Neural progenitor cell (in vitro differentiated cells): ENCODE measurements at places on chromosomes 7 and 10.
A peak's percentile ranks its signal among the peaks of the same experiment; 100 is the strongest.

GRCh38 chr10:98646998-98647917, 200.5 kb upstream of the HPS1 start:
- peak; percentile 85 for DNase-seq
- no peaks in the 10 kb centered on the region for H3K27me3 ChIP-seq
- no peaks in the 10 kb centered on the region for H3K36me3 ChIP-seq
- H3K27ac ChIP-seq = peak overlapping the region; percentile 84
- H3K4me1 ChIP-seq = peaks cover 50% of the 10 kb centered on the region

DNA sequence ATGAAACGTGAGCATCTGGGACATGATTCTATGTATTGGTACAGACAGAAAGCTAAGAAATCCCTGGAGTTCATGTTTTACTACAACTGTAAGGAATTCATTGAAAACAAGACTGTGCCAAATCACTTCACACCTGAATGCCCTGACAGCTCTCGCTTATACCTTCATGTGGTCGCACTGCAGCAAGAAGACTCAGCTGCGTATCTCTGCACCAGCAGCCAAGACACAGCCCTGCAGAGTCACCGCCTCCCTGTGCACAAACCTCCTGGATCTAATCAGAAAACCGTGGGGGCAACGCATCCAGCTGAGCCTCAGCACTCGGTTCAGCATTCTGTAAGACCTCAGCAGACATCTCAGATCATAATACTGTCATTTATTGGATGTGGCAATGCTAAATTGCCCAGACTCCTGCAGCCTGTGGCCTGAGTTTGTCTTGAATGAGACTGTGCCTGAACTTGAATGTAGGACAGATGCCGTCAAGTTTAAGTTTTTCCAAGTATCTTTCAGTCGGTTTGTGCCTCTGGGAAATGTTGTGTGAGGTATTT, 41.5 kb upstream of the PRSS58 start:
- no peaks in the 10 kb centered on the region for H3K27me3 ChIP-seq
- H3K4me1 ChIP-seq = no peaks in the 10 kb centered on the region
- no peak for DNase-seq

DNA sequence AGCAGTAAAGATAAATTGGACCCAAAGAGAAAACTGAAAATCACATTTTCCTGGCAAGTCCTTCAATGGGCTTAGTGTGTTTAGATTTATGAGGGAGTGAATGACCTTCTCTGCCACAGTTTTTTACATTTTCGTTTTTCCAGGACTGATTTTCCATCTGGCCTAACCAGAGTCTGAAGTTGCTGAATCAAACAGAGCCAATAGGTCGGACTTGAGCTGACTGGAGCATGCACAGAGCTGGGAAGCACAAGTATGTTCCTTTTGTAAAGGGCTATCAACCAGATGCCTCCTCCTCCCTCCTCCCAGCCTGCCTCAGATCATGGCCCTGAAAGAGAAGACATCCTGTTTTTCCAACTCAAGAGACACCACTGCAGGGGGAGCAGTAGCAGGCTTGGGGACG, 126.0 kb upstream of the ANKRD1 start:
- H3K4me1 ChIP-seq = peaks cover 23% of the 10 kb centered on the region
- no peaks in the 10 kb centered on the region for H3K36me3 ChIP-seq
- no peak overlapping the region for H3K4me3 ChIP-seq
- no peak for DNase-seq
- no peaks in the 10 kb centered on the region for H3K27me3 ChIP-seq

GRCh38 chr7:127886248-127886647, 145.0 kb downstream of the LRRC4 start:
- H3K36me3 ChIP-seq = no peaks in the 10 kb centered on the region
- no peaks in the 10 kb centered on the region for H3K27me3 ChIP-seq
- H3K4me1 ChIP-seq = peaks cover 41% of the 10 kb centered on the region
- H3K4me3 ChIP-seq = no peak overlapping the region

DNA sequence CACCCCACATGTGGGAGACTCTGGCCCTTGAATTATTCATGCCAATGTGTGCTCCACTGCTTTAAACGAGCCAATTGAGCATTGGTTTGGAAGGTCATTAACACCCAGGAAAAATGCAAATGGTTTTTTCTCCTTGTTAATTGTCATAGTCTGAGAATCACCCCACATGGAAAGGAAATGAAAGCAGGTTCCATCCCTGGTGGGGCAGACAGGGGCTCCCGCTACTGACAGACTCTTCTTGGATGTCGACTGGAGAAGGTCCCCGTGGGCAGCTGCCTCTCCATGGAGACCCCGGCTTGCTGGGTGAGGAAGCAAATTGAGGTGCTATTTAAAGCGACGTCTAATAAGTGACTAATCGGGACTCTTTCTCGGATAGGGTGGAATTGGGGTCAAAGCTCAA, 32.0 kb upstream of the EN2 start:
- H3K36me3 ChIP-seq = no peaks in the 10 kb centered on the region
- H3K4me3 ChIP-seq = no peak overlapping the region
- H3K4me1 ChIP-seq = no peaks in the 10 kb centered on the region
- H3K27ac ChIP-seq = no peak overlapping the region
- DNase-seq = no peak
- H3K27me3 ChIP-seq = peaks cover 71% of the 10 kb centered on the region

GRCh38 chr7:77549106-77549870, 12.2 kb downstream of the PTPN12 start:
- no peak overlapping the region for H3K4me3 ChIP-seq
- H3K27ac ChIP-seq = peak overlapping the region; percentile 10
- H3K36me3 ChIP-seq = no peaks in the 10 kb centered on the region
- no peak for DNase-seq
- no peaks in the 10 kb centered on the region for H3K27me3 ChIP-seq

- no peak for DNase-seq
- H3K4me1 ChIP-seq = peaks cover 26% of the 10 kb centered on the region
- H3K27me3 ChIP-seq = peaks cover 57% of the 10 kb centered on the region
- H3K4me3 ChIP-seq = no peak overlapping the region
These were observed 2.0 kb downstream of the RARRES2 start for GRCh38 chr7:150339409-150339809.

- H3K4me1 ChIP-seq = no peaks in the 10 kb centered on the region
- no peaks in the 10 kb centered on the region for H3K36me3 ChIP-seq
These were observed 15.2 kb upstream of the WNT2 start for GRCh38 chr7:117338020-117338419.

- H3K4me3 ChIP-seq = no peak overlapping the region
- H3K4me1 ChIP-seq = no peaks in the 10 kb centered on the region
- no peaks in the 10 kb centered on the region for H3K36me3 ChIP-seq
These were observed 69.4 kb downstream of the ARL4A start for GRCh38 chr7:12756821-12757220.

DNA sequence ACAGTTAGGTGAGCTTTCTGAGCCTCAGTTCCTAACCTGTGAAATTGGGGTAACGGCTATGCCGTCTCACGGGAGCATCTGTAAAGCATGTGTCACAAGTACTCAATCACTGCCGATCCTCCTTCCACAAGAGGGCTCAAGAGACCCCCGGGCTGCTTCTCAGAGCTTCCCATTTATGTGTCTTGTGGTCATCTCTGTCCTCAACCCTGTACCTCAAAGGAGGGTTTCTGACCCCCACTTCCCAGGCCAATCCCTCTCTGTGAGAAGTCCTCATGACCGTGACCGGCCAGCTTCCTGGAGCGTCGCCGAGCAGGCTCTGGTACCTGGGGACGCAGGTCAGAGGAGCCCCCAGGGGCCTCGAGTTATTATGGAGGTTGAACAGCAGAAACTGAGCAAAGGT, 510 bp upstream of the TRPV5 start:
- no peak overlapping the region for H3K27ac ChIP-seq
- H3K4me1 ChIP-seq = no peaks in the 10 kb centered on the region
- no peaks in the 10 kb centered on the region for H3K36me3 ChIP-seq
- no peak for DNase-seq
- no peaks in the 10 kb centered on the region for H3K27me3 ChIP-seq
- H3K4me3 ChIP-seq = no peak overlapping the region

- no peaks in the 10 kb centered on the region for H3K27me3 ChIP-seq
- H3K4me3 ChIP-seq = no peak overlapping the region
- H3K27ac ChIP-seq = no peak overlapping the region
These were observed 126.5 kb downstream of the SH2D4B start for GRCh38 chr10:80664071-80664680.

GRCh38 chr10:101512738-101513137, 75.3 kb downstream of the POLL start:
- no peak overlapping the region for H3K27ac ChIP-seq
- DNase-seq = no peak
- H3K4me1 ChIP-seq = no peaks in the 10 kb centered on the region
- H3K27me3 ChIP-seq = no peaks in the 10 kb centered on the region
- no peak overlapping the region for H3K4me3 ChIP-seq

GRCh38 chr10:113550365-113550764, 2.5 kb upstream of the HABP2 start:
- H3K4me3 ChIP-seq = no peak overlapping the region
- no peak for DNase-seq
- H3K4me1 ChIP-seq = peaks cover 30% of the 10 kb centered on the region

- H3K36me3 ChIP-seq = no peaks in the 10 kb centered on the region
- no peak overlapping the region for H3K4me3 ChIP-seq
- no peaks in the 10 kb centered on the region for H3K4me1 ChIP-seq
- no peaks in the 10 kb centered on the region for H3K27me3 ChIP-seq
These were observed 64.3 kb downstream of the ARID5B start for GRCh38 chr10:61965703-61966395.

GRCh38 chr10:132301371-132302330, 6.1 kb downstream of the STK32C start:
- DNase-seq = no peak
- peaks cover 33% of the 10 kb centered on the region for H3K27me3 ChIP-seq
- H3K4me3 ChIP-seq = no peak overlapping the region
- peaks cover 6% of the 10 kb centered on the region for H3K4me1 ChIP-seq
- no peak overlapping the region for H3K27ac ChIP-seq

- H3K36me3 ChIP-seq = no peaks in the 10 kb centered on the region
- DNase-seq = peak; percentile 78
- H3K4me3 ChIP-seq = peak within 1 kb of the TSS; percentile 60
- no peak within 1 kb of the TSS for H3K27ac ChIP-seq
- no peaks in the 10 kb centered on the region for H3K4me1 ChIP-seq
- peaks cover 82% of the 10 kb centered on the region for H3K27me3 ChIP-seq
These were observed at the start of gene MAGI2 for GRCh38 chr7:79453558-79454360. Gene MAGI2, minus strand, starts transcription at chr7:79453667. Its CDS starts 347 bp downstream, at chr7:79453320.

DNA sequence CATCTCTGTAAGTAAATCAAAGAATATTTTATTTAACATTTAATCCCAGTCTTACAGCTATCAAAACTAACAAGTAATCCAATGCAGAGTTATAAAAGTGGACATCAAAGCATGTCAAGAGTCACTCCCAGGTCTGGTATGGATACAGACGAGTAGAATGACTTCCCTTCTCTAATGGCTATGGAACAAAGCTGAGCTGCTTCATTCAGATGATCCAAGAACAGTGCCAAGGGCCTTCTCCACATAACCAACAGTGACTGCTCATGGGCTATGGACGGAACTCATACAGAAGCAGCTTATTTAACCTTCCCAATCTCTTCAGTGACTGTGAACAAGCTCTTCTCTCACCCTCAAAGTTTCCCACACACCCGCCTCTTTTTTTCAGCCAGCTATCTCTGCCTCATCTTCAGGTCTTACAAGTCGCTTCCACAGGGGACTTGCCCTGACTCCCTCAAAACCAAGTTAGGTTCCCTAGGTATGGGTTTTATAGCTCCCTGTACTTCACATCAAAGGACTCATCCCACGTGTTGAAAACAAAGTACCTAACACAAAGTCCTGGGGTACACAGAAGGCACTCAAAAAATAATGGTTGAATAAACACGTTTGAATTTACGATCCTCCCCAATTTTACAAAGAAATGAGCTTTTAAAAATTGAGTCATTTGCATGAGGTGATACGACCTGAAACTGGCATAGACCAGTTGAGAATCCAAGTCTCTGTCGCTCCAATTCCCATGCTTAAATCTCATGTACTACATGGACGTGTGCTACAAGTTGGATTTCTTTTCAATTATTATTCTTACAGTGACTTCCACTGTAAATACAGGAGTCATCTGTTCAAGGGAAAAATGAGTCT, 3.1 kb downstream of the USP6NL start:
- H3K36me3 ChIP-seq = peaks cover 9% of the 10 kb centered on the region
- no peak overlapping the region for H3K4me3 ChIP-seq
- peaks cover 13% of the 10 kb centered on the region for H3K27me3 ChIP-seq
- DNase-seq = no peak
- H3K27ac ChIP-seq = no peak overlapping the region

DNA sequence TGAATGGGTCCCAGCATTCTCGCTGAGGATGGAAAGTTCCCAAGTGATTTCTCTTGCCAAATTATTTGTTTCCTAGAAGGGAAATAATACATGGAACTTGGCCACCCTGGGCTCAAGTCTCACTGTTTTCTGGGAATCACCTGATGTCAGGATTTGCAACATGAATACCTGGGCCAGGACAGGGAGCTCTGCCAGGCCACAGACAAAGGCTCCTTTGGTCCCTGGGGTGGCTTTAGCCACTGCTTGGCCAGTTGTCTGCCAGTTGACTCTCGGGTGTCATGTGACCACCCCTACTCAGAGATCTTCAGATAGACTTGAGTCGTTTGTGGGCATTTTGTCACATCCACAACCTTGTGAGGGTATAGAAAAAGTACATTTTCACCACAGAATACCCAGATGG, 258.0 kb upstream of the HABP2 start:
- H3K27me3 ChIP-seq = no peaks in the 10 kb centered on the region
- H3K27ac ChIP-seq = no peak overlapping the region
- DNase-seq = no peak
- no peak overlapping the region for H3K4me3 ChIP-seq

DNA sequence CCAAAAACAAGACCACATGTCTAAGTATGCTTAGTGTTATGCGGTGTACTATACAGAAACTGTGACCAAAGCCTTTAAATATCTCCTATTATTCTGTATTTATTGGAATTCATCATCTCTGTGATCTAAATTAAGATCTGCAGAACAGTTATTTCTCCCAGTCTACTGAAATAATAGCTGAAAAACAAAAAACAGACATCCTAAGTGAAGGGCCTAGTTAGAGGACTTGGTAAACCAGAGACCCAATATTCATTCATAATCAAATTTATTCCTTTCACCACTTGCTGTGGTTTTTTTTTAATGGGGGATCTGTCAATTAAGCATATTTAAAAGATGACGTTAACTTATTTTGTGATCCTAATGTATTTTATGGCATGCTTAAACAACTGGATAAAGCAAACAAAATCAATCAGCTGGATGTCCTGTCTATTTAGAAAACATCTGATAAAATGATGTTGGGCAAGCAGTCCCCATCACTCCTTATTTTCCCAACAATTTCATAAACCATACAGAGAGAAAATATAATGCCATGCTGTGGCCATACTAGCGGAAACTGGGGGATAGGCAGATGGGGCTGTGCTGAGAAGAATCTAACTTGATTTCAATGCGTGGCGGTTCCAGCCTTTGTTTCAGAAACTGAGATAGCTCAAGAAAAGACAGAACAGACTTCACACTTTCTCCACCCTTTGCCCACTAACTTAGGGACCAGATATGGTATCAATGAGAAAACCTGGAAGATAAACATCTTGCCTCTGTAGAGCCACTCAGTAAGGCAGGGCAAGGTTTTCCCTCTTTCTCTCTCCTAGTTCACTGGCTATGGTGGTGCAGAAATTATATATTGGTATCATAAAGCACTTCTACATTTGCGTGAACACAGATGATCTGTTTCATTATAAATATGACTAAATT, 32.9 kb downstream of the ICA1 start:
- H3K4me1 ChIP-seq = no peaks in the 10 kb centered on the region
- no peak for DNase-seq
- H3K27ac ChIP-seq = no peak overlapping the region
